ENCODE measurements at places on chromosomes 6 and 20.

DNA sequence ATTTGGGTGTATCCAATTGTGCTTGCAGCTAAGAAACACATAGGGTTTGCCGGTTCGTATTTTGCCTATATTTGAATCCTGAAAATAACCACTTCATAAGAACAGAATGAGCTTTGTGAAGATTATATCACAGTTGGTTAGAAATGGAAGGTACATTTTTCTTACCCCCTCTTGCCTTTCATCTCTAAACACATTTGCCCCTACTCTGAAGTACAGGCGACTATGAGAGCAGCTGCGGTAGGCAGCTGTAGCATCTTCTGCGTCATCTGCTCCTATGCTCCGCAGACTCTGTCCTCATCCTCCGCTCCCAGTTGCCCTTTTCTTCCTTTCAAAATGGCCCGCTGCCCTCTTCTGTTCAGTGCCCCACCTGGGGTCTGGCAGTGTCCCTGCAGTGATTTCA is 47.6 kb upstream of the REV3L start:
- DNase-seq, result no peak

DNA sequence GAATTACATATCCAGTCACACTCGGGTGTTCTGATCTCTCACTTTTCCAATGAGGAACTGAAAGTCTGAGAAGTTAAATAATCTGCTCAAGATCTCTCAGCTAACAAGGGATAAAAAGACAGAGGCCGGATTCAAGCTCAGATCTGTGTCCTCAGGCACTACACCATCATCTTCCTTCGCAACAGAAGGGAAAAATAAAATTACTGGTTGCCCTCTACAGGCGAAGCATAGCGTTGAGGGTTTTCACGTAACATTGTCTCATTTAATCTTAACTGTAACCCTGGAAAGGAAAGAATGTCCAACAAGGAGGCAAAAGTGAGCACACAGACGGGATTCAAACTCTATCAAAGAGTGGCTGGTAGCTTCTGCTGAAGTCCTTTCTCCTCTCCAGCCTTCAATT is 67.8 kb upstream of the ANKEF1 start:
- DNase-seq, result no peak

DNA sequence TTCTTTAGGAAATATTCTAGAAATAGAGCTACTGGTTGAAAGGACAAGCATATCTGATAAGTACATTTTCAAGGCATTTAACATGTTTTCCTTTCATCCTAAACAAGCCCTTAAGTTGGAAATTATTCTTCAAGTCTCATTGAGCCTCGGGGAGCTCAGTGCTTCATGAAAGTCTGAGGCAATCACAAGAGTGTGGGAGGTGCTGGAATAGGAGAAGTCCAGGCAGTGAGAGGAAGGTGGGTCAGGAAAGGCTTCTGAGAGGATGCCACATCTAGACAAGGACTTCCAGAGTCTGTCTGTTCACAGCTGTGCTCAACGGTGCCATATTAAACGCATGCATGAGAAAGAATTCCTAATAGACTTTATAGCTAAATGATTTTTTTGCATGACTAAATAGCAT is 69.8 kb downstream of the CD83 start:
- no peak for DNase-seq

DNA sequence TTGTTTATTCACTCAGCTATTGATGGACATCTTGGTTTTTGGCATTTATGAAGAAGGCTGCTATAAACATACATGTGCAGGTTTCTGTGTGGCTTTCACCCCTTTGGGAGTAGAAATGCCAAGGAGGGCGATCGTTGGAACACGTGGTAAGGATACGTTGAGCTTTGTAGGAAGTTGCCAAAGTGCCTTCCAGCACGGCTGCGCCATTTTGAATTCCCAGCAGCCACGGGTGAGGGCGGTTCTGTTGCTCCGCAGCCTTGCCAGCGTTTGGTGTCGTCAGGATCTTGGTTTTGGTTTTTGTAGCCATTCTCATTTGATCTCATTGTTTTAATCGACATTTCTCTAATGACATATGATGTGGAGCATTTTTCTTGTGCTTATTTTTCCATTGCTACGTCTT is 21.8 kb downstream of the NTSR1 start:
- no peak for DNase-seq

DNA sequence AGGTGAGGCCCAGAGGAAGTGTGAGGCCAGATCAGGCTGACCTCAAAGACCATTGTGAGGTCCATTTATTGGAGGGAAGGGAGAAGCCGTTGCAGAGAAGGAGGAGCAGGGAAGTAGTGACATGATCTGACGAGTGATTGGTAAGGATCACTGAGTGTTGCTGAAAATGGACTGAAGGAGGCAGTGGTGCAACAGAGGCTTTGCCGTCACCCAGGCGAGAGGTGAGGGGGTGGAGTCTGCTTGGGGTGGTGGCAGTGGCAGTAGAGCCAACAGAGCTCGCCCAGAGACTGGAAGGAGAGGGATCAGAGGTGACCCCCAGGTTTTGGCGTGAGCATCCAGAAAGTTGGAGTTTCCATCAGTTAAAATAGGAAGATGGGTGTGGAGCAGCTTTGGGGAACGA is 67.9 kb upstream of the CLDN20 start:
- no peak for DNase-seq

- no peak for DNase-seq
These were observed 220.3 kb downstream of the KCNQ5 start for GRCh38 chr6:72842140-72842539.

GRCh38 chr6:43968110-43968965 is 158.9 kb downstream of the MRPL14 start:
- no peak for DNase-seq

DNA sequence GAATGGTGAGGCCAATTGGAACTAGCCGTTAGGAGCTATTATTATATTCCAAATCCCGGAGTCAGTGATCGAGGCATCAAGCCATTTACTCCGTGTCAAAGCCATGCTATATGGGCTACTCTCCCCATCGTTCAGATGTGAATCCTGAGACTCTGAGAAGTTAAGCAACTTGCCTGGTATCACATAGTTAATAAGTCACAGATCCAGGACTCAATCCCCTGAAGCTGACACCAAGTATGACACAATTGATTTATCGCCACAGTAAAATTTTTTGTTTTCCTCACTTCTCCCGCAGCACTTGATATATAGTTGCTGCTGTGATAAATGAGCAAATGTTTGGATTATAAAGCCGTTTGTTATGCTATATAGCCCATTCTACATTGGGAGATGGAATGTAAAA is 50.8 kb upstream of the TSHZ2 start:
- DNase-seq, result no peak

- DNase-seq, result no peak
These were observed 53.5 kb downstream of the TGM2 start for GRCh38 chr20:38111366-38112232.

GRCh38 chr6:161135695-161136591 is 137.9 kb downstream of the AGPAT4 start:
- no peak for DNase-seq

DNA sequence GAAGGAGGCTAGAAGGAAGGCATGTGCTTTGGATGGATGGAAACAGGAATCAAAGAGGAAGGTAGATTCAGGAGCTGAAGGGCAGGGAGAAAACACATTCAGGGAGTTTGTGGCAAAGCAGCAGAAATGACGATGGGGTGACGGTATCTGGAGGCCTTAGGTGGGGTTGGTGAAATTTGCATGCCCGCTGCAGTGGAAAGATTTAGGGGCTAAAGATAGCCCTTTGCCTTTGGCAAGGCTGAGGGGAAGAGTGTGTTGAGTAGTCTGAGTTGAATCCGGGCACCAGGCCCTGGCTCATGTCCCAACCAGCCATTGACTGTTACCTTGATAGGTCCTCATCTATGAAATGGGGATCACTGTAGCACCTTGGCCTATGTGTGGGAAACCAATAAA is 1.3 kb downstream of the GZF1 start:
- DNase-seq, result no peak

DNA sequence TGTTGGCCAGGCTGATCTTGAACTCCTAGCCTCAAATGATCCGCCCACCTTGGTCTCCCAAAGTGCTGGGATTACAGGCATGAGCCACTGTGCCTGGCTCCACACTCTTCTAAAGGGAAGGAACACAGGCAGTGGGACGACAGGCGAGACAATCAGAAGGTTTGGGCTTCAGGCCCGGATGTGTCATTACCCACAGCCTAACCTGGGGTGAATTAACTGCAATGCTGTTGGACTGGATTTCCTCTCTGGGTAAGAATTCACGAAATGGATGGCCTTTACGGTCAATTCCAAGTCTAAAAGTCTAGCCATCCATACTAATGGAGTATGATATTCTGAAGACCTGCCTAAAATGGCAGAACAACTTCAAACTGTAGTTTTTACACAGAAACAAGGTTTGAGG is 83.7 kb upstream of the CCDC28A start:
- DNase-seq, result no peak

GRCh38 chr6:24273096-24273870 is 84.6 kb downstream of the DCDC2 start:
- DNase-seq, result no peak

DNA sequence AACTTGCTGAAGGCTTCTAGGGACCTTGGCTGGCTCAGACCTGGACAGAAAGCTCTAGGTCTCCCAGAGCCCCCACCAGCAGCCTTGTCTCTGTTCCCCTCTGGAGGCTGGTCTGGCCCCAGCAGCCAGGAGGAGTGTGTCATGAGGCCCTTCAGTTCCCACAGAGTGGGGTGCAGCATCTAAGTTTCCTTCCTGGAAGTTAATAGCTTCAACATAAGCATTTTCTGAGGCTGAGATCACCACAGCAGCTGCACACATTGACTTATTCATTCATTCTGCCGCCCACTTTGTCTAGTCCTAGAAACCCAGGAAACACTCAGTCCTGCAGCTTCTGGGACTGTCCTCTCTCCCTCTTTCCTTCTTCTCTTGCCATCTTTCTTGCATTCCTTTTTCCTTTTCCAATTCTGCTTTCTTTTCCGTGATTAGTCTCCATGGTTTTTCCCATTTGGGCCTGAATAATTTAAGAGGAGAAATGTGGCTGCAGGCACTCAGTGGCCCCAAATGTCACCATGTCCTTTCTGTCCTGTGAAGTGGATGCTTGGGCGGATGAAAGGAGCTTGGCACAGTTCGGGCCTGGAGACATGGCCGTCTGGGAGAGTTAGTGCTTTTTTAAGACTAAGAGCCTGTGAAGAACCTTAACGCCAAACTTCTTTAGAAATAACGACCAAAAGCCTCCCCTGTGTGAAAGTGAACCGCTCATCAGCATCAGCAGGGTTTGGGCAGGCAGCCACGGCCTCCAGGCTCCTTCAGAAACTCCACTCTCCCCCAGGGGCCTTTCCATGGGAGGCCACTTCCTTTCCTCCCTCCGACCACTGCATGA is 31.0 kb upstream of the PCMTD2 start:
- peak; percentile 61 for DNase-seq
